ENCODE measurements at places on chromosomes 2 and 18.

GRCh38 chr2:233023761-233024410 lies 8.6 kb upstream of the NEU2 start:
- no peak for DNase-seq

DNA sequence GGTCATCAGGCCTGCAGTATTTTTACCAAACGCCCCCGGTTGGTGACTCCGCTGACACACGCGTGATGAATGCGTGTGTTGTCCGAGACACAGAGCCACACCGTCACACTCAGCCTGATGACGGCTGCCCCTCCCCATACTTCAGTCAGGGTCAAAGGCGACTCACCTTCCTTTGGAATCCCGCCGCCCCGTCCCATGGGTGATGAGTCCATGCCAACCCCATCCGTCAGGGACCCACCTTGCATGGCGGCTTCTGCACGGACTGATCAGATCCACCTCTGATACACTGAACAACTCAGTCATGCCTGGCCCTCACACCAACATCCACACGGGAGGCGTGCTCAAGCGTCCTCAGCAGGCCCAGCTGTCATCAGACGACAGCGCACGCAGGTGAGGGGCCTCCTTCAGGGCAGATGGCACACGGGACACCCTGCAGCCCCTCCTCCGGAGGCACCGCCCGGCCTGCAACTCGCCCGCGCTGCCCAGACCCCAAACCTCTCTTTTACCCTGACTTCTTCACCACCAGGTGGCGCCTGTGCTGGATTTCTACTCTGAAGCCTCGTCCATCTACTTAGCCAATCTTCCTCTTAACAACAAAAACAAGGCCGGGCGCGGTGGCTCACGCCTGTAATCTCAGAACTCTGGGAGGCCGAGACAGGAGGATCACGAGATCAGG lies 89.2 kb downstream of the ZNF516 start:
- no peak for DNase-seq

- no peak for DNase-seq
These were observed 31.4 kb downstream of the FAM228A start for GRCh38 chr2:24206242-24206641.

GRCh38 chr2:140654565-140654964 lies 1476.3 kb downstream of the LRP1B start:
- DNase-seq: no peak

DNA sequence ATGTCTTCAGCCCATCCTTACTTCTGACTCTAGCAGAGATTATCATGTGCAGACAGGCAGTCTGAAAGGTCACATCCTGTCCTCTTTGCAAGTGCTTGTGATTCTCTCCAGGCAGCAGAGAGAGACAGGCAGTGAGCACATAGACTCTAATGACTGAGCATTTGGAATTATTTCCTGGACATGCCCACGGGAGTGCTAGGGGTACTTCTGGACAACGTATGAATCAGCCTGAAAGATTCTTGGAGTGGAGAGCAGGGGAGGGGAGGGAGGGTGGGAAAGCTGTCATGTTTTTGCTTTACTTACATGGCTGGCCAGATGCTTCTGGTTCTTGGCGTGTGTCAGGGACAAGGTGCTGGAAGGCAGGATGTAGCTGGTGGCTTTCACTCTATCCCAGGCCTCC lies 150.6 kb downstream of the RIF1 start:
- no peak for DNase-seq

DNA sequence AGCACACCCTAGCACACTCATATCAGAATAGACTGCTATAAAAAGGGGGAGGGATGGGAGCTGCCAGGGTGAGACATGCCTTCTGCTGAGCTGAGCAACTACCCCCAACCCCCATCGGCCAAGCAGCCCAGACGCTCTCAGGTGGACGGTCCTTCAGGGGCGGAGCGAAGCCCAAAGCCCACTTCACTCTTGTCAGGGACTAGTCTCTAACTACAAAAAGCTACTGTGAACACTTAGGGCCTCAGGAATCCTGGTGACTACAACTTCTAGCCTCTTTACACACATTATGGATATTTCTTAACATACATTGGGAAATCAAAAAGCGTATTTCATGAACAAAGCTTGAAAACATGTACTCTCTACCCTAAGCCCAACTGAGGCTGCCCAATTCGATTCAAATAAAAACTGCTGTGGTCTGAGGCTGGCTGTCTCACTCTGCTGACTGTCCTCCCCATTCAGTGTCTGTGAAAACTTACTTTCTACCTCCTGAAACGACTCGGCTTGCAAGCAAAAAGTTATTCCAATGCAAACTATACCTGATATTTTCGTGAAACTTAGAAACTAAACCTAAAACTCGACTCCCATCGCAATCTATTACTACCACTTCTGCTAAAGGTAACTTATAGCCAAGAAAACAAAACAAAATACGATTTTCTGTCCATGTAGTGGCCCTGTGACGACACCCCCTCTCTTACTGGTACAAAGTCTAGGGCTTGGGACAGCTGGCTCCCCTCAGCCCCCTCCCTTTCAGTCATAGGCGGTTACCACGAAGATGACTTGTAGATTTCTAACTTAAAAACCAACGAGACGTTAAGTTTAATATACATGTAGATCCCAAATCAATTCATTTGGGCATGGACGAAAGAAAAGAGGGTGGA lies 1.2 kb downstream of the SERTAD2 start:
- DNase-seq: no peak

DNA sequence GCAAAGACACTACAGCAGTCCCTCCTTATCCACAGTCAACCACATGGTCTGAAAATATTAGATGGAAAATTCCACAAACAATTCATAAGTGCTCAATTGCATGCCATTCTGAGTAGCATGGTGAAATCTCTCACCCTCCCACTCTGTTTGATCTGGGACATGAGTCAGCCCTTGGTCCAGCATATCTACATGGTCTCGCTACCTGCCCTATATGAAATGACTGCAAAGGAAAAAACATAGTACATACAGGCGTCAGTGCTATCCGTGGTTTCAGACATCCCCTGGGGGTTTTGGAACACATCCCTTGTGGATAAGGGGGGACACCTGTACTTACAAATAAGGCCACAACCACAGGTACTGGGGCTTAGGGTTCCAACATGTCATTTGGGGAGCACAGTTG lies 73.7 kb downstream of the CABLES1 start:
- no peak for DNase-seq

- no peak for DNase-seq
These were observed 185.7 kb downstream of the MTCL1 start for GRCh38 chr18:8890957-8891464.

- DNase-seq: no peak
These were observed 27.8 kb downstream of the ARHGAP15 start for GRCh38 chr2:143157001-143157400.

DNA sequence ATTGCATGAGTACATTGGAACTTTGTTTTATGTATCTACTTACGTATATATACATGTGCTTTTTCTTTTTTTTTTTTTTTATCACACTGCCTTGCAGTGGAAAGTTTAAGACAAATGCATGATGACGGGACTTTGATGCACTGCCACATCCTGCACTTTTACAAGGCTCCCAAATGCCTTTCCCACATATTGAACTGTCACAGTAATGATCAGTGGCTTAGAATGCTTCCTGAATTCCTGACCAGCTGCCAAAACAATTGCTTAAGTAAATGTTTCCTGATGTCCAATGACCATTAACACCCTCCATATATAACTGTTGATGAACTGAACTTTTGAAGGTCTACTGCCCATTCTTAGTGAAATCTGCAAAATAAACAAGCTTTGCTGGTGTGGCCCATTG lies 60.2 kb downstream of the LYPD6B start:
- no peak for DNase-seq

- DNase-seq: no peak
These were observed 223.1 kb upstream of the SP5 start for GRCh38 chr2:170492010-170492409.

DNA sequence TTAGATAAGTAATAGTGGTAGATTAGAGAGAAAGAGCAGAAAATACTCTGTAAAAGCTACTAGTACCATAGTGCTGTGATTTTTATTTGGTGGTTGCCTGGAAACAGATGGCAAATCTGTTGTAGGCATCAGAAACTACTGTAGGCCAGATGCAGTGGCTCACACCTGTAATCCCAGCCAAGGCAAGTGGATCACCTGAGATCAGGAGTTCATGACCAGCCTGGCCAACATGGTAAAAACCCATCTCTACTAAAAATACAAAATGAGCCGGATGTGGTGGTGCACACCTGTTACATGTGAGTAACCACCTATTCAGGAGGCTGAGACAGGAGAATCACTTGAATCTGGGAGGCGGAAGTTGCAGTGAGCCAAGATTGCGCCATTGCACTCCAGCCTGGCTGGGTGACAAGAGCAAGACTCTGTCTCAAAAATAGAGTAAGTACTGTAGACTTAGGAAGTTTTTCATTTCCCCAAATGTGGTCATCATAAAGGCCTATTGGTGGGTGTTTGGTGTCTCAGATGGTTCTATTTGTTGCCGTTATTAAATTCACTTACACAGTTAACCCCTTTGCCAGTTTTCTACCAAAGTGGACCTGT lies 79.6 kb downstream of the SPTBN1 start:
- DNase-seq: no peak

GRCh38 chr2:54013996-54014395 lies 43.2 kb upstream of the PSME4 start:
- no peak for DNase-seq

GRCh38 chr2:113799375-113799774 lies 42.9 kb upstream of the SLC35F5 start:
- DNase-seq: no peak

DNA sequence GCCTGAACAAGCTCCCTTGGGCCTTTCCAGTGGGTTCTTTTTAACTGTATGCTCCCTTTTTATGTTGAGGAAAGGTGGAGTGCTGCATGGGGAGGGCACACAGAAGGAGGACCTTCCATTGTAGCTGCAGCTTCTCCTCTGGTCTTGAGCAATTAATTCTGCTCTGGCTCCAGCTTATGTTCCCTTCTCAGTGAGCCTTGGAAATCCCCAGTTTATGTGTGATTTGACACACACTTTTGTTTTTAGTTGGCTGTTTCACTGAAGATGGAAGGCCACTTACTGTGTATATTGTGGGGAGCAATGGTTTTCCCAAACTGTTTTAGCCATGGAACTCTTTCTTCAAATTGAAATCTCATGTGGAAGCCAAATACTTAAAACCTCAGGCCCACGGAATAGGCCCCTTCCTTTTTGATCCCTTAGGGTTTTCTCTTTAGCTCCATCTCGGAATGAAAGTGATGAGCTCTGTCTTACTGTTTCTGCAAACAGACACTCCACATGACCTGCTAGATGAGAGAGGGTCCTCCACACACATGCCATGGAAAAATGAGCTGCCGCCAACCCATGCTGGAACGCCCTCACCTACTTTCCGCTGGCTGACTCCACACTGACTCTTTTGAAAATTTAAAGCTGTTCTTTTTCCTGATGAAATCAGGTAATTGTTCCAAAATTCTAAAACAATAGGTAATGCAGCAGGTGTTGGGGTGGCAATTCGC lies 280.9 kb upstream of the SIX2 start:
- no peak for DNase-seq

DNA sequence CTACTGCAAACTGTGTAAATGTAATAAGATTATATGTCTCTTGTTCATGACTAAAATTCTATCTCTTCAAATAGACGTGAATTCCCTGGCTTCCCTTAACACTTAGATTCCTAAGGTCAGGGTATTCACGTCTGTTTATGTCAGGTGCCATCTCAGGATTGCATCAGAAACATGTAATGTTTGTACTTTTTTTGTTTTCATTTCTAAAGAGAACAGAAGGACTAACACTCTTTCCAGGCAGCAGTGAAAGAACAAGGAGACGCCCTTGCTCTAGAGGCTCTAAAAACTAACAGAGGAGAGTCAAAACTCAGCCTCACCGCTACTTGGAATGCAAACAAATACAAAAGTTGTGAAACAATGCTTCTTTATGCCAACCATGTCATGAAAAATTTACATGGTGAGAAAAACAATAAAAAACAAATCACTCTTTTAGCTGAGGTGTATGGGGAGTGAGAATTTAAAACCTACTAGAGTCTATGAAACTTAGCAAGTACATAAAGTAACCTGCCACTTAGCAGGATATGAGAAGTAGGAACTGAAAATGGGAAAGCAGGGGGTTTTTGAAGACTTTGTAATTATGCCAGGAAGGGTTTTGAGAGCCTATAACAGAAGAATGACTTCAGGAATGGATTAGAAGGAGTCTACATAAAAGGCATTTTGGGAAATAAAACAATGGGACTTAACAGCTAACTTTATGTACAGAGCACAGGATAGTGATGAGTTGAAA lies 522.7 kb downstream of the THSD7B start:
- DNase-seq: no peak

GRCh38 chr2:241125626-241126025 lies 23.5 kb upstream of the MTERF4 start:
- no peak for DNase-seq

- no peak for DNase-seq
These were observed 102.6 kb downstream of the RTN4 start for GRCh38 chr2:54947646-54948045.

- DNase-seq: no peak
These were observed 355.6 kb downstream of the PAX3 start for GRCh38 chr2:221943076-221943810.

DNA sequence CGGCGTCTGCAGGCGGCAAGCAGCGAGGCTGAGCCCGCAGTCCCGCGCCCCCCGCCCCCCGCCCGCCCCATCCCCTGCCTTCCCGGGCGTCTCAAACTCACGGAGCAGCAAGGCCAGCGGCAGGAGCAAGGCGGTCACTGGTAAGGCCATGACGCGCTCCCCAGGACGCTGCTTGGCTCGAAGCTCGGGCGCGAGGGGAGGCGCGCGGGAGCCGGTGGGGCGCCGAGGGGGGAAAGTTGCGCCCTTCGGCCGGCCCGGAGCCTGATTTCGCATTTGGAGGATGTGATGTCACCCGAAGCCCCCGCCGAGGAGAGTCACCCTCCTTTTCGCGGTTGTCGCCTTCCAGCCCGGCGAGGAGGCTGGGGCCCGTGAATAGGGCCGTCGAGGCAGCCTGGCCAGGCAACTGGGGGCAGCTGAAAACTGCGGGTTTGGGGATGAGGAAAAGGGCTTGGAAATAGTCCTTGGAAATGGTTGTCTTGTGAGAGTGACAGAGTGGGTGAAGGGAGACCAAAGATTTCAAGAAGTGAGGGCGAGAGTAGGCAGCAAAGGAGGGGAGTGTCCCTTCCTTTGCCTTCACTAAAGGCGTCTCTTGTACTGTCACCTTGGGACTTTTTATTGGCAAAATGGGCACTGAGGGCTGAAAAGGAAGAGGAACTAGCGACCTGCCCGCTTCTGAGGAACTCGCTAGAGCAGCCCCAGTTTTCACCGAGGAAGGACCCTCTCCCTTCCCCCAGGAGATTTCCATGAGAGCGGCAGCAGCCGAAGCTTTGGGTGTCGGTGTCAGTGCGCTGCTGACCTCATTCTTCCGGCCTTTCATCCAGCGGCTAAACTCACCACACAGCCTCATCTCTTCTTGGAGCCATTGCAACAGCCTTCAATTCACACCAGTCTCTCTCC lies at the start of gene CD8A:
Gene CD8A, minus strand, starts transcription at position 238 of the 897 bp plus-strand sequence. Its CDS starts 88 bp downstream, at position 150.
- no peak for DNase-seq

DNA sequence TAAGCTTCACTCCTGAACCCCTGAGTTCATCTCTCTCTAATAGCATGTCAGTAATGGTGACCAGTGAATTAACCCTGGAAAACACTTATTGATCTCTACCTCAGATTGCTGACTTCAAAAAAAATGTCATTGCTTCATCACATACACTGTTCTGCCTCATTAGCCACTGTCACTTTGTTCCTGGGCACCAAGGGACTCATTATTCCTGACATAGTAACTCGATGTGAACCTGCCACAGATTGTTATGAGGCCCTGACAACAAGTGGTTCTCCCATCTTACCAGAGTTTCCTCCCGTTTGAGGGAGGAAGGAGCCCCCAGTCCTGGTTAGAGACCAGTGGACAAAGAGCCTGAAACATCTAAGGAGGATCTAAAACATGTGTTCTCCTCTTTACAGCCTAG lies 403.3 kb upstream of the SMIM21 start:
- DNase-seq: no peak

Data from BE2C (cell line).